ENCODE measurements at places on chromosomes 4 and X.
A peak's percentile ranks its signal among the peaks of the same experiment; 100 is the strongest.

DNA sequence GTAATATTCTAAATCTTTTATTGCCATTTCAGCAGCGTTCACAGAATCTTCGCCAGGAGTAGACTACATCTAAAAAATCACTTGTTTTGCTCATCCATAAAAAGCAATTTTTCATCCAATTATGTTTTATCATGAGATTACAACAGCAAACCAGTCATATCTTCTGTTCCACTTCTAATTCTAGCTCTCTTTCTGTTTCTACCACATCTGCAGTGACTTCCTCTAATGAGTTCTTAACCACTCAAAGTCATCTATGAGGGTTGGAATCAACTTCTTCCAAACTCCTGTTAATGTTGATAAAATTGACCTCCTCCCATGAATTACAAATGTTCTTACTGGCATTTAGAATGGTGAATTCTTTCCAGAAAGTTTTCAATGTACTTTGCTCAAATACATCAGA, 174.4 kb upstream of the BRWD3 start:
- DNase-seq = peak; percentile 71

- DNase-seq = no peak
Observed at GRCh38 chr4:163161536-163162205, 5.0 kb downstream of the NAF1 start.

DNA sequence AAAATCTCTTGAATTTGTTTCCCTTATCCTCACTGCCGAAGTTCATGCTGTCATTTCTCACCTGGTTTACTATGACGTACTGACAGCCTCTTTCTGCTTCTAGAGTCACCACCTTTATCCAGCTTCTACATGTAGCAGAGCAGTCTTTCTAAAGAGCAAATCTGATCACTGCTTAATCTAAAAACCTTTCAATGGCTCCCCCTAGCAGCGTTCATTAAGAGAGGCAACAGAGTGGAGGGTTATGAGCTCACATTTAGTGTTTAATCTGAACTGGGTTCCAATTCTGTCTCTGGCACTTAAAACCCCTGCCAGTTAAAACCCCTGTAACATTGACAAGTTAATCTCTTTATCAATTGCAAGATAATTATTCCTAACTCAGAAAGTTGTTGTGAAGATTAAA, 4.4 kb downstream of the RBPJ start:
- peak; percentile 45 for DNase-seq

DNA sequence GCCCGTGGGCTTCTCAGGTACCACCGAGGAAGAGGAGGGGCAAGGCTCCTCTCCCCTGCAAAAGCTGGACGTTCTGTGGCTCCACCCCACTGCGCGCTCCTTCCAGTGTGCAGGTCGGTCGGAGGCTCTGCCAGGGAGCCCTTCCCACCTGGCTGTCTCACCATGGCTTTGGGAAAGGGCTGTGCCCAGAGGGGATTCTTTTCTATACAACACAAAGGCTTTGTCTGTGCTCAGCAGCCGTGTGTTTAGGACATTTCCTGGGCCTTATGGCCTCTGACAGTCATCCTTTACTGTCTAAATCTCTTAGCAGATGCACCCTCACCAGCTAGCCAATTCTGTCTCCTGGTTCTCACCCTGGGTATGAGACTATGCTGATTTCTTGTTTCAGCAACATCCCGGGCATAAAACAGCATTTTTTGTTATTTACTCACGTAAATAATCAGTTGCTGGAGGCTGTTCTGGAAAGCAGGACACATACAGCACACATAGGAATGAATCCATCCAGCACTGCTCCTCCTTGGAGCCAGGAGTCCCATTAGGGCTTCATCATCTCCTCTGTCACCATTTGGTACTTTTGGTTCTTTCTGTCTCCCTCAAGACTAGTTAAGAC, 20.4 kb upstream of the ATXN3L start:
- no peak for DNase-seq

DNA sequence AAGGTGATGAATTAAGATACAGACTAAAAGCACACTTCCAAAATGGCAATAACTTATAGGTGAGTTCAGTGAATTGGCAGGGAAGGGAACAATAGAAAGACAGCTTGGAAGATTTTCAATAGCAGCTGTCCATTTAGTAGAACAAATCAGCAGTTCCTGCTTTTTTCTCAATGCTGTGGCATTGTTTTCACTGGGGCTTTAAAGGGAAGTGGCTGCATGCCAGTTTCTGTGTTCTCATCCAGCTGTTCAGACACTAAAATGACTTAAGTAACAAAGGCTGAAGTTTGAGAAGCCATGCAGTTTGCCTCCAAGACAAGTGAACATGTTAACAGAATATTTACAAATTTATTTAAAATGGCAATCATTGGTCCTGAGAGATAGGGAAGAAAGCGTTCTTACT, 291.9 kb downstream of the FAM47A start:
- DNase-seq = peak; percentile 9

Data from MV-4-11 (cell line).